ENCODE measurements at places on chromosomes 11 and 22.
A peak's percentile ranks its signal among the peaks of the same experiment; 100 is the strongest.

DNA sequence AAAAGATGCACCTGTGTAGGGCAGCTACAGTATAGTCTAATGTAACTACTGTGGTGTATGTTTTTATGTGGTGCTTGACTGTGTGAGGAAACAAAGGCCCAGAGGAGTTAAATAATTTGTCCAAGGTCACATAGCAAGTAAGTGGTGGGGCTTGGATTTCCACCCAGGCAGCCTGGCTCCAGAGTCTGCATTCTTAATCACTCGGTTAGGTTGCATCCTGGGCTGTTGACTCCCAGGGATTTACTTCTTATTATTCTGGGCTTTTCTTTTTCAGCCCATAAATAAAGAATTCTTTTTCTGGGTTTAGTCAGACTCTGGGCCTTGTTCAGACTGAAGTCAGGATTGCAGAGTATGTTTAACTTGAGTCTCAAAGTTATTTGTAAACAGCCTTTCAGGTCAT lies 82.1 kb downstream of the ARHGAP42 start:
- DNase-seq: no peak

DNA sequence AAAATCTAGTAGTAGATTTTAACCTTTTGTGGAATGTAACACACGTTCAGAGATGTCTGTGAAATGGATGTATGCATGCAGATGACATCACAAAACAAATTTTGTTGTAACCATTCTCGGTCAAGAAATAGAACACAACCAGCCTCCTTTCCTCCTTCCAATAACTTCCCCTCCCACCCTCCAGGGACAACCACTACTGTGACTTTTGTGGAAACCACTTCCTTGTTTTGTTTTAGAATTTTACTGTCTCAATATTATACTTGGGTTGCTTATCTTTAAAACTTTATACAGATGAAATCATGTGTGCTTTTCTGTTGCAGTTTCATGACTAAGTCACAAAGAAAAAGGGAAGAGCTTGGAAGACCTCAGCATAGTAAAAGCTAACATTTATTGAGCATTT lies 189.4 kb upstream of the NCAM1 start:
- no peak for DNase-seq

DNA sequence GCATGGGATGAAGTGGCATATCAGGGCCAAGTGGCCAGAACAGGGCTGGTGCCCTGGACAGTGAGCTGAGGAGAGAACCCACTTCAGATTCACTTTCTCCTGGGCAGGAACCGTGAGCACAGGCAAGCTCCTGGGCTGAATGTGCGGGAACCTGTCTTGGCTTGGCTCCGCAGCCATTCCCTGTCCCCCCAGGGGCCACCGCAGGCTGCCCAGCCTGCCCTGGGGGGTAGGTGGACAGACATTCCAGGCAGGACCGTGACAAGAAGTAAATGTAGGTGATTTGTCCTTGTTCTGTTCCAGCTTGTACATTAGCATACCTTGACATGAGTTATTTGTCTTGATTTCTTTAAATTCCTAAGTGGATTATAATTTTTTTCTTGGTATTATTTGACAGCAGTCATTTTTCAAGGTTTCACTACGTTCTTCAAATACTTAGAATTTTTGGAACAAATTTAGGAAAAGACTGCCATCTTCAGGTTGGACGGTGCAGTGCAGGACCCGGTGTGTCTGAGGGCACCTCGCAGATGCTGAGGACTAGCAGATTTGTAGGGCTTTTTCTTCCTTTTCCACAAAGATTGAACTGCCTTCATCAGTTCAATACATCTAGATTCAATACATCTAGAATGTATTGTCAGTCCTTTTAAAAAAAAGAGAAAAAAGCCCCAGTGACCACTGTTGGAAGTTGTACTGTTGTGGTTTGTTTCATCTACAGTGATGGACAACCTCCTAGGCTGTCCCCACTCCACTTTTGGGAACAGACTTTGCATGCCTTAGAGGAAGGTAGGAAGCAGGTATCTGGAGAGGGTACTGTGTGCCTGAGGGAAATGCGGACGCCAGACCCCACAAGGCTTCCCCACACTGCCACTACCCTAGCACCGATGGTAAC lies 115.1 kb upstream of the RASSF10 start:
- peak; percentile 21 for DNase-seq

DNA sequence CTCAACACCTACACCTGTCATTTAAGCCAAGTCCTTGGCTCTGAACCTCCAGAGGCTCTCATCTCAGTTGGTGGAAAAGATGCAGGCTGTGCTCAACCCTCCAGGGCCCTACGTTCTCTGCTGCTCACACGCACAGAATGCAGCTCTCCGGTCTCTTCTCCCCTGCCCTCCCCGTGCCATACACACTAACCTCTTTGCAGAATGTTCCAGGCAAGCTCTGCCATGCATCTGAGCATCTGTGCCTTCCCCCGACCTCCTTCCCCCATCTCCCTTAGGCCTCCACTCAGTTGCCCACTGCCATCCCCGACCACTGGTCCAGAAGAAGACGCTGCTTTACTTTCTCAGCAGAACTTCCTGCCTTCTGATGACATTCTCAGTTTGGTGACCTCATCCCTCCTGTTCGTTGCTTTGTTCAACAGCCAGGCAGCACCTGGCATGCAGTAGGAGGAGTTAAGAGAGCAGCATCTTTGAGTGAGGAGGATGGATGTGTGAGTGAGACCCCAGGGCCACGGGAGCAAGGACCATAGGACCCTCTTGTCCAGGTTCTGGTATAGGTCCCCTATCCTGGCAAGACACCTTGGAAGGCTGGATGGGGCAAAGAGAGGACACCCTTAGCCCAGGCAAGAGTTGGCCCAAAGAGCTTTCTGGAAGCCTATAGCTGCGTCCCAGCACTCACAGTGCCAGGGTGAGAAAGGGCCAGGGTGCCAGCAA lies 598.0 kb downstream of the BRD1 start:
- no peak for DNase-seq

- DNase-seq: no peak
Observed at GRCh38 chr11:109929308-109929707, 163.9 kb upstream of the ZC3H12C start.

DNA sequence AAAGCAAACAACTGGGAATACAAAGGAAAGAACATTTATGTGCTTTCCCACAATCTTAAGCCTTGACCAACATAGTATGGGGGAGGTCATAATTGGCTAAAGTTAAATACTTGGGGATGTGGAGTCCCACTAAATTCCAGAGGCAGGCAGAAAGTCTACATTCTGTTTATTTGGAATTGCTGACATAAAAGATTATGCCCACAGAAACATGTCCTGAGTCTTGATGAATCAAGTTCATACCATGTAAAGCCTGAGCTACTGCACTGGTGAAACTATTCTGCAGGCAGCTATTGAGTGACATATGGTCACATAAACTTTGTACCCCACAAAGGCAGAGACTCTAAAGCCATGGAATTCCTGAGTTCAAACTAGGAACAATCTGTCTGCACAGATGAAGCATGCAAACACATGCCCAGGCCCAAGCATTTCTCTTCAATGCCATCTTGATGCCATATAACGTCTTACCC lies 69.9 kb upstream of the CHRM4 start:
- DNase-seq: no peak
